ENCODE measurements at places on chromosomes 11 and 22.
A peak's percentile ranks its signal among the peaks of the same experiment; 100 is the strongest.

- no peak for DNase-seq
These were observed 65.1 kb upstream of the PITPNB start for GRCh38 chr22:27984001-27984695.

- peak; percentile 59 for DNase-seq
These were observed 57.8 kb downstream of the PPFIBP2 start for GRCh38 chr11:7571640-7572000.

GRCh38 chr22:48954781-48955311 lies 872.8 kb downstream of the BRD1 start:
- no peak for DNase-seq

DNA sequence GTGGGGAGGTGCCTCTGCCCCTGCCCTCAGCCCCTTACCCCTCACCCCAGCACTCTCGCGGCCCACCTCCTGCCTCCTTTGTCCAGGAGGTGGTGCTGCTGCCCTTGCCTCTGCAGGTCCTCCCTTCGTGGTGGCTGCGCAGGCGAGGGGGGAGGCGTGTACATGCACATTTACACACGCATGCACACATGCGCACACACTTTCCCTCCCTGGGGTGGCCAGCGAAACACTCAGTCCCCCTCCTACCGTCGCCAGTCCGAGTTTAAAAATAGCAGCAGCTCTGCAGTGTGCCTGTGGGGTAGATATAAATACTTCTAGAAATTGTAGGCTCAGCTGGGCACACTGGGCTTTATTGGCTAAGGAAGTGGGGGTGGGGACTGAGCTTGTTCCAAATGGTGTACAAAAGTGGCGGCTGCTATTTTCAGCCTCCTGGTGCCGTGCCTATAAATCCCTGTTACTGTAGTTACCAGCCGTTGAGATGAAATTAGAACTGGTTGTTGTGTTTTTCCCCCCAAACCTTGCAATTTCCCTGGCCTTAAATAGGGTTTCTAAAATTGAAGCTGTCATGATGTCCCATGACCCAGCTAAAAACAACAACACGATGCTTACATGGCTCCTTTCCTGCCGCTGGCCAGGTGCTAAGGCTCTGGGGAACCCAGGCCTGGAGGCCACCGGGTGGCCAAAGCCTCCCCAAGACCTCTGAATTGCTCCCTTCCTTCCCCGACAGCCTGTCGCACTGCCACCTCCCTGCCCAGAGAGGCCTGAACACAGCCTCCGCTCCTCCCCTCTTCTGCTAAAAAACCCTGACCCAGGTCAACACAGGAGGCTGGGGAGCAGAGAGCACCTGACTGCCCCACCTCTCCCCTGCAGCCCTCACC lies 12.4 kb downstream of the PICK1 start:
- DNase-seq: peak; percentile 10

DNA sequence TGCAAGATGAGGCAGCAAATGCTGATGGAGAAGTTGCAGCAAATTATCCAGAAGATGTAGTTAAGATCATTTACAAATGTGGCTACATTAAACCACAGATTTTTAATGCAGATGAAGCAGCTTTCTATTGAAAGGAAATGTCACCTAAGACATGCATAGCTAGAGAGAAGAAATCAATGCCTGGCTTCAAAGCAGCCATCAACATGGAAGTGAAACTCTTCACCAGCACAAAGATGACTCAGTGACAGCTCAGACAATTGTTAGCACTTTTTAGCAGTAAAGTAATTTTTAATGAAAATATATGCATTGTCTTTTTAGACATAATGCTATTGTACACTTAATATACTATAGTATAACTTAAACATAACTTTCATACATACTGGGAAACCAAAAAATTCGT lies 71.4 kb downstream of the FANCF start:
- no peak for DNase-seq

- peak; percentile 79 for DNase-seq
These were observed 7.3 kb downstream of the NEAT1 start for GRCh38 chr11:65429724-65430405.

GRCh38 chr11:99148352-99148751 lies 127.6 kb downstream of the CNTN5 start:
- DNase-seq: no peak

- no peak for DNase-seq
These were observed 110.4 kb upstream of the CSNK2A3 start for GRCh38 chr11:11463405-11463804.

DNA sequence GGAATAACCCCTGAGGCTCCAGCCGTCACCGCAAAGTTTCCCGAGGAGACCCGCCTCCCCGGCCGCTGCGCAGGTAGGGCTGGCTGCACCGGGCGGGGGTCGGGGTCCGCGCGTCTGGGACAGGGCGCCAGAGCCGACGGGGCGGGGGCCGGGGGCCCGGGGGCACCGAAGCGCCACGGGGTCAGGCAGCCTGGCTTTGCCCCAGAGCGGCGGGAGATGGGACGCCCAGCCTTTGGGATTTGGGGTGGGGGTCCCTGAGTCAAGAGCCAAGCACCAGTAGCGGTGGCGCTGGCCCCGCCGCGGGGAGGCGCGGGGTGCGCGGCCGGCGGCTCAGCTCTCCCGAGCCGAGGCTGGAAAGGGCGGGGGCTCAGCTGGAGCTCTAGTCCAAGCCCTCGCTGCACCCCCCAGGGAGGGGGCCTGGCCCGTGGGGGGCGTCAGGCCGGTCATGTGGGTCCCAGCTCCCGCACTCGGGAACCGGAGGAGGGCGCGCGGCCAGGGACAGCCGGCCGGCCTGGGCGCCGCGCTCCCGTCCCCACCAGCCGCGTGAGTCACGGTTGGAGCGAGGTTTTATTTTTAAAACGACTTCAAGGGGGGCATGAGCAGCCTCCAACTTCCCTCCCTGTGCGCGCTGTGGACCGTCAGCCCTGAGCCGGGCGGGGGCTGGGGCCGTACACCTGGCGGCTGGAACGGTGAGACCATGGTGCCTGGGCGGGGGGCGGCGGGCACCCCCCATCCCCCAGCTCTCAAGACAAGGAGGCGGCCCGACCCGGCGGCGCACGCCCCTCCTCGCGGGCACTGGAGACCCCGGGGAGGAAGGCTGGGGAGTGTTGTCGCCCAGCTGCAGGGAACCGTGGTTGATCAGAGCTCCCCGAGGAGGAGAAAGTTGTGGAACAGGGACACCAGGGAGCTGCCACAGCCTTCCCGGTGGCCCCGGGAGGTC lies 626 bp downstream of the FLRT1 start:
- DNase-seq: peak; percentile 30

DNA sequence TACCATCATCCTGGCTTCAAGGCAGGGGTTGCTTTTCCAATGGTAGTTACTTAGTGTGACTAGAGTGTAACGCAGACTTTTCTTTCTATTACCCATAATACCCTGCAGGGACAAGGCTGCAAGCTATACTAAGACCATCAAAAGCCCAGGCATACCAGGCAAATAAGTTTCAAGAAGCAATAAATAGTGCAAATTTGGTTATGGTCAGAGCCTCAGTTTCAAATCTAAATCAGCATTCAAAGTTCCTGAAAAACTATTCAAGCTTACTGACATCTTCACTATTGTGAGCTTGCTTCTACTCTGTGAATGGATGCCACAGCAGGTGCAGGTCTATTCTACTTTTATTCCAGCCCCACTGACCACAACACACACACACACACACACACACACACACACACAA lies 2.5 kb upstream of the HBB start:
- no peak for DNase-seq

- DNase-seq: no peak
These were observed 396.4 kb downstream of the METTL15 start for GRCh38 chr11:28504555-28505110.

DNA sequence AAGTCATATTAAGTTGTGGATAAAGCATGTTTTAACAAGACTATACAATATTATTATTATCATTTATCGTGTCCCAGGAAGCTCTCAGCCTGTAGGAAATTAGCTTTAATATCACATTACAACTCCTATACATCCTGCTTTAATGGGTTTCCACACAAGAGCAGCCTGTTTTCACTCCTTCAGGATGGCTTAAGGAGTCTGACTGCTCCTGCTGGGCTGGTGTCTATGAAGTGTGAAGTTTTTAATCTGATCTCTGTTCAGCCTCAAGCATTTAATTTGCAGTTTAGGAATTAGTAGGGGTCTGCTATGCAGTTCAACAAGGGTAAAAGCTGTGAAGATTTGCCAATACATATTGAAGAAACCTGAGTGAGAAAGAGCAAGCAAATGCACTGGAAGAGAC lies 653.4 kb upstream of the LRRC4C start:
- no peak for DNase-seq

DNA sequence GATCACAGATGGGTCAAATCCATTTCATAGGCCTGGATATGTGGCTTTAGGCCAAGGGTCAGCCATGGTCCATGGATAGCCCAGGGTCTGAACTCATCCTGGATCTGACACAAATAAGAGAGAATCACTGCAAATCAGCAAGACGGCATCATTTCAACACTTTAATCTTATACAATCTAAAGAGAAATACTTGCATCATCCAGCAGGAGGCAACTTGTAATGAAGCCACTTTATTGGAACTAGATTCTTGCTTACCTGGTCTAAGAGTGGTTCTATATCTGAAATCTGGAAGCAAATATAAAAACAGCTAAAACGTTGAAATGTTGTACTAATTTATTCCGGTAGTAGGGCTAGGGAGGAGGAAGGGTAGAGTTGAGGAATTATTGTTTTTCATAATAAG lies 870.1 kb downstream of the JRKL start:
- DNase-seq: no peak

DNA sequence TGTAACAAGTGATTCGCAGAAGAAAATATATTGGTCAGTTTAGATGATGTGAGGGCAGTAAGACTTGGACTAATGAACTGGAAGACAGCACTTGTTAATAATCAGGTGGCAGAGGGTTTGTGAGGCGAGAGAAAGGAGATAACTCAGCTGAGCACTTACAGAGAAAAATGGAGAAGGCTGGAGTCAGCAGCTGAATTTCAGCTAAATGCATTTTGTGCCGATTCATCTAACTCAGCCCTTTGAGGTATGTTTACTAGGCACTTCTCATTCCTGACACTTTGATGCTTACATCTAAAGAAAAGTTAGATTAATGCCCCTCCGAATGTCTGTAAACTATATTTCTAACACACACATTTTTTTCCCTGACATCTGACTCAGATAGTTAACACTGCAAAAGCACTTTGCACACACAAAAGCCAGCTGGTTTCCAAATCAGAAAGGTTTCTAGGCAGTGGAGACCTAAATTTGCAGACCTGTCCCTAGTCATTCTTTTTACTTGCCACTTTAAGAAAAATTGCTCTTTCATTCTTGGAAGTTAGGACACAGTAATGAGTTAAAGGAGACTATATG lies 859.5 kb upstream of the CCDC90B start:
- no peak for DNase-seq

GRCh38 chr11:124732230-124732629 lies 7.5 kb upstream of the NRGN start:
- DNase-seq: no peak

DNA sequence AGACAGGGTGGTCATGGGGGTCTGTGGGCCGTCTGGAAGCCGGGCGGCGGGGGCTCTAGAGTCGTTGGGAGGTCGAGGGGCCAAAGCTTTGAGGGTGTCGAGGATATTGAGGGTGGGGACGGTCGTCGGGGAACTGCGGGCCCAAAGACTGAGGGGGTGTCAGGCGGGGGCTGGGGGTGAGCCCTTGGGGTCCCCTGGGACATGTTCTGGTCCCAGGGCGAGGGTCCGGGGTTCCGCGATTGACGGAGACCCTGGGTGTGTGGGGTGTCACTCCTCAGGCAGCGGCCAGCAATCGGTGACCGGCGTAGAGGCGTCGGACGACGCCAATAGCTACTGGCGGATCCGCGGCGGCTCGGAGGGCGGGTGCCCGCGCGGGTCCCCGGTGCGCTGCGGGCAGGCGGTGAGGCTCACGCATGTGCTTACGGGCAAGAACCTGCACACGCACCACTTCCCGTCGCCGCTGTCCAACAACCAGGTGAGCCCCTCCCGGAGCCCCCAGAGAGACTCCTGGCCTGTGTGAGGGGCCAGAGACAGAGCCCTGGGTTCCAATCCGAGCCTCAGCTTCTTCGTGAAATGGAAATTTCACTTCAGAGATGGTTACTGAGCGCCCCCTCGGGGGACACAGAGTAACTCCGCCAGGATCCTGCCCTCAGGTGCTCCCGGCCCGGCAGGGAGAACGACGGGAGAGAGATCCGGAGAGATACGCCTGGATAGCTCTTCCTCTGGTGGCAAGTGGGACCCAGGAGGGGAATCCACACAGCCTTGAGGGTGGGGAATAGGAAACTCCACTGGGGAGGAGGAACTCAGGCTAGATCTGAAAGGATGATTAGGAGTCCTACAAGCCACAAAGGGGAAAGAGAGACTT lies 714 bp downstream of the SDF2L1 start:
- DNase-seq: peak; percentile 69

GRCh38 chr11:827146-827896 lies 398 bp upstream of the CRACR2B start:
- no peak for DNase-seq

GRCh38 chr22:38348751-38349496 lies 31.7 kb upstream of the CSNK1E start:
- no peak for DNase-seq

DNA sequence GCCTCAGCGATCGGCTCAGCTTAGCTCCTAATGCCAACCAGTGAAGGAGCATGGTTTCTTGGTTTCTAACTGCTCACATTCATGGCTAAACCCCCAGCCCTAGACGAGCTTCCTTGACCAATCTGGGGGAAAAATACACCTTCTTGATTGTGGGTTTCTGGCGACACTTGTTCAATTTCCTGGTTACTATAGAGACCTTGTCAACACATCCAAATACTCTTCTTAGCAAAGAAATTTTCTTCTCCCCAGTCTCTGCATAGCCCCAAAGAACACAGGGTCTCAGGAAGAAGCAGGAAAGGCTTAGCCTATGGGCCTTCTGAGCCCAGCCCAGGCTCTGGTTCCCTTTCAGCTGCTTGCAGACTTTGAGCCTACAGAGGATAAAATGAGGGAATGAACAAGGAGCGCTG lies 88.5 kb upstream of the SYT13 start:
- no peak for DNase-seq

DNA sequence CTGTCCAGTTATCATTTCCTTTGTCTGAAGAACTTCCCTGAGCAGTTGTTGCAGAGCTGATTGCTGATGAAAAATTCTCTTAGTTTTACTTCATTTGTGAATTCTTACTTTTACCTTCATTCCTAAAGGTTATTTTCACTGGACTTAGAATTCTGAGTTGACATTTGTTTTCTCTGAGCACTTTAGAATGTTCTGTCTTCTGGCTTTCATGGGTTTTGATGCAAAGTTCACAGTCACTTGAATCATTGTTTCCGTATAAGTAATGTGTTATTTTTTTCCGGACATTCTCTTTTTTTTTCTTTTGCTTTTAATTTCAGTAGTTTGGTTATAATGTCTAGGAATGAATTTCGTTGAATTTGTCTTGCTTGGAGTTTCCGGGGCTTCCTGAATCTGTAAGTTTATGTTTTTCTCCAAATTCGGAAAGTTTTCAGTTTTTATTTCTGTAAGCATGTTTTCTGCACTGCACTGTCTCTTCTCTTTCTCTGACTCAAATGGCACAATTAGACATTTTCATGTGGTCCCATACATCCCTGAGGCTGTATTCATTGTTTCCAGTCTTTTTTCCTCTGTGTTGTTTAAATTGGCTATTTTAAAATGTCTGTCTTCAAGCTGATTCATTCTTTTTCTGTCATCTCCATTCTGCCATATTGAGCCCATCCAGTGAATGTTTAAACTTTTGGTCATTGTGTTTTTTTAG lies 68.5 kb upstream of the NARS2 start:
- DNase-seq: no peak
